ENCODE measurements at places on chromosomes 1 and 21.

GRCh38 chr1:241503444-241503843 lies 16.1 kb downstream of the FH start:
- DNase-seq, result peak; percentile 6

- DNase-seq, result no peak
These were observed 29.0 kb downstream of the TRIM11 start for GRCh38 chr1:228377664-228378089.

GRCh38 chr1:177211231-177211630 lies 40.5 kb downstream of the BRINP2 start:
- DNase-seq, result no peak

DNA sequence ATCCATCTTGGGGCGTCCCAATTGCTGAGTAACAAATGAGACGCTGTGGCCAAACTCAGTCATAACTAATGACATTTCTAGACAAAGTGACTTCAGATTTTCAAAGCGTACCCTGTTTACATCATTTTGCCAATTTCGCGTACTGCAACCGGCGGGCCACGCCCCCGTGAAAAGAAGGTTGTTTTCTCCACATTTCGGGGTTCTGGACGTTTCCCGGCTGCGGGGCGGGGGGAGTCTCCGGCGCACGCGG lies 282 bp upstream of the SOD1 start:
- DNase-seq, result no peak

DNA sequence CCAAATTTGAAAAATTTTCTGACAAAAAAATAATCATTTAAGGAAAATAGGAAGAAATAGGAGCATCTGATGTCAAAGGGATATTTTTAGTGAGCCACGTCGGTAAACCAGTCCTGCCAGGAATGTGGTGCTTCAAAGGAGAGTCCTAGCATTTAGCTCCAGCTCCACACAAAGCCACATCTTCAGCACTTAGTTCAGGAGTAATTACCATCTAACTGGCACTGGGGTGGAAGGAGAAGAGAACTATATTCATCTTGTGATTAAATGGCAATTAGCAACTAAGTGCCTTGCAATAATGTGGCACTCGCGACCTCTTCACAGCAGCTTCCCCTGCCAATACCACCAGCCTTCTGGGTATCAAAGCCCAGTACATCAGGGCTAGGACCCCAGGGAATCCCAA lies 409.1 kb downstream of the SETD4 start:
- DNase-seq, result no peak

DNA sequence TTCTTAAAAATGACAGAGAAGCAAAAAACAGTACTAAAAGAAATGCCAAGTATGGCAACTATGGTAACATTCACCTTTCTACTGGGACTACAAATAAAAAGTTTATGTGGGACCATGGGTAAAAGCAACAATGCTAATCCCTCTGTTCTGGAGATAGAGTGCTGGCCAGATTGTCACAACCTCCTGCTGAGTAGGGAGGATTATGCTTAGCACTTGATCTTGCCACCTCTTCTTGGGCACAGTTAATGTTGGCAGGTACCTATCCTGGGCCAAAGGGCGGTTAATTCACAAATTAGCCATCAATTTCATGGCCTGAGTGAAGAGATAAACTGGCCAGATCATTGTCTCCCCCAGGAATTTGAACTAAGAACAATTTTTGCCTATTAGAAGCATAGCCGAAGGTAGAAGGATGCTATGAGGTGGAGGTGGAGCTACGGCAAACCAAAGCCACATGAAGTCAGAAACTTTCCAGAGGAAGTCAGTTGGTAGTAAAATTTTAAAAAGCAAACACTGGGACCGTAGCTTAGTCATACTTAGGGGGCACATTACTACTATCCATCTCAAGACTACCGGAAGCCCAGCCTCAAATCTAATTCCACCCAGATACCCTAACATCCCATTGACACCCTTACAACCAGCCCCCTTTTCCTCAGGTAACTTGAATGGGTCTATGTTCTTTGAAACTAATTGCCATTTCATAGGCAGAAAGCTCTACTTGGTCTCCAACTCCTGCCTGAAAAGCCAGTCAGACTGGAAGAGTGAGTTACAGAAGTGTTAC lies 2.7 kb downstream of the SCYL3 start:
- peak; percentile 14 for DNase-seq

- no peak for DNase-seq
These were observed 27.2 kb upstream of the KIF21B start for GRCh38 chr1:201050515-201051277.

DNA sequence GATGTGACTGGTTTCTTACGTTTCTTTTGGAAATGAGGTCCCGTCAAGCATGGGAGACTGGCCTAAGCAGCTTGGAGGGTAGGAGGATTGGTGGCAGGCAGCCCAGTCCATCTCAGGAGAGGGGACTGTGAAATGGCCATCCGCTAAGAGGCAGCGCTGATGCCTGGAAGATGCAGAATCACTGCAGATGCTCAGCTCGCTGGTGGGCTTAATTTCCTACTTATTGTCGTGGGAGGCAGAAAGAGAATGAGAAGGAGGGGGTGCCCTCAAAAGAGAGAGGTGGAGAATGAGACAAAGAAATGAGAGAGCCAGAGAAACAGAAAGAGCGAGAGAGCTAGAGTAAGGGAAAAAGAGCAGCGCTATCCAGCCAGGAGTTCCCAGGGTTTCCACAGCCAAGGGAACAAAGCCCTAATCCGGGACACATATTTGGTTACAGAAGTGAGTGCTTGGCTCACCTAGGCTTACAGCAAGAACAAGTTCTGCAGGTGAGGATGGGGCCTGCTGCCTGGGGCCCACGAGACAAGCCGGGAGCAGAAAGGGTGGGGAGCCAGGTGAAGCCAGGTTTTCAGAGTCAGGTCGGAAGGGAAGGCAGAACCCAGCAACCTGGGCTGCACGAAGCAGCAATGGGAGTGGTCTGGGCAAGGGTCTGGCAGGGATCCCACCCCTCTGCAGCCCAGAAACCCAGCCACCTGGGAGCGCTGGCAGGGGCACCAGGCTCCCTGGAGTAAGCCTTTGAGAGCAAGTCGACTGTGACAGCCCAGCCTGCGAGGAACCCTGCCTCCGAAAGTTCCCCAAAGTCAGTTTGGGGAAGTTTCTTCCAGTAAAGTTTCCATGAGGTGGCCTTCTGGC lies 5.8 kb downstream of the ECE1 start:
- no peak for DNase-seq

- no peak for DNase-seq
These were observed 285.2 kb upstream of the NEGR1 start for GRCh38 chr1:72567521-72567920.

GRCh38 chr1:159827102-159827490 lies 423 bp downstream of the SLAMF8 start:
- no peak for DNase-seq

- no peak for DNase-seq
These were observed 106.5 kb upstream of the SLC44A3 start for GRCh38 chr1:94713472-94714141.

DNA sequence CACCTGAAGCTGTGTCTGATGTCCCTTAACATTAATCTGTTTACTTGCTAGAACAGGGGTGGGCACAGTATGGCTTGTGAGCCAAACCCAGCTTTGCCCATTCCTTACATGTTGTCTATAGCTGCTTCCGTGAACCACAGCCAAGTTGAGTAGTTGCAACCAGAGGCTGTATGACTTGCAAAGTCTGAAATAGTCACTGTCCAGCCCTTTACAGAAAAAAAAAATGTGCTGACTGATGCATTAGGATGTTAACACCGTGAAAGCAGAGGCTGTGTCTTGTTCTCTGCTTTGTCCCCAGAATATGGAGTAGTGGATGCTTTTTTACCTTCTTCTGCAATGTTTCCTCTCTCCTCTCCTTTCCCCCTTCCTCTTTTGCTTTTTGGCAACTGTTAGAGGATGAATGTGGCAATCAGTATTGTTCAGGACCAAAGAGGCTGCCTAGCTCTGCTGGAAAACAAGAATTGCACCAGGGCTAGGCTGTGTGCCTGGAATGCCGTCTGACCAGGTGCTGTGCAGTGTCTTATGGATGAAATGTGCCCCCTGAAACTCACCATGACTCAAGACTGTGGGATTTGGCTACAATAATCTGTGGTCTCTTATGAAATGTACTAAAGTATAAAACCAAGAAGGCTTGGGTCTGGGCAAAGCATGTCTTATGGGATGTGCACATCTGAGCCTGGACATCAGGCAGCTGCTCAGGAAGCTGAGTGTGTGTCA lies 79.6 kb upstream of the GCLM start:
- no peak for DNase-seq

- no peak for DNase-seq
These were observed 53.1 kb downstream of the NBPF6 start for GRCh38 chr1:108503062-108503733.

- DNase-seq, result no peak
These were observed 7.0 kb downstream of the S100B start for GRCh38 chr21:46597896-46598343.

GRCh38 chr1:225474439-225474985 lies 46.7 kb upstream of the LBR start:
- no peak for DNase-seq

Data from stimulated activated CD8-positive, alpha-beta memory T cell treated with anti-CD3 and anti-CD28 coated beads, Interleukin-15, amount 100 ng/mL, for 48 hours (primary cell).